NCI-H1048 (cell line): ENCODE measurements at places on chromosomes 16 and 17.

DNA sequence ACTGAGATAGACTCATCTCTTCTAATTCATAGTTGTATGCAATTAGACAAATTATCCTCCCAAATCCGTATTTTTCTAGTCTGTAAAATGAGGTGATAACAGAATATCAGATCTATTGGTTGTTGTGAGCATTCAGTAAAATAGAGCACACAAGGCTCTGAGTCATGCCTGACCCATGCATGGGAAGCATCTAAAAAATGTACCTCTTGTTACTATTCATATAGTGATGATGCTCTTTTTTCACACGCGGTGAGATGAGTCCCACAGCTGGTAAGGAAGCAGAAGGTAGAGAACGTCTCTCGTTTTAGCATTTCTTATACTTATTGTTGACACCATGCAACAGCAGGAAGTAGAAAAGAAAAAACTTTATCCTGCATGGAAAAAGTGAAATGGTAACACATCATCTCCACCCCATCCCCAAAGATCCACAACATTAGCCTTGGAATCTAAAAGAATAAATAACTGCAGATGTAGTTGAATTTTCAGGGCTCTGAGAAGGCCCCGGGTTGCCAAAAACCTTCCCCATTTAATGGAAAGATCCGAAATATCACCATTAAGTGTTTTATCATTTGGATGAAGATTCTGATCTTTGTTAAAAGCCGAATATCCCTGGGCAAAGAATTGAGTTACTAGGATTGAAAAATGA lies 215.6 kb downstream of the TMEM114 start:
- DNase-seq: no peak

DNA sequence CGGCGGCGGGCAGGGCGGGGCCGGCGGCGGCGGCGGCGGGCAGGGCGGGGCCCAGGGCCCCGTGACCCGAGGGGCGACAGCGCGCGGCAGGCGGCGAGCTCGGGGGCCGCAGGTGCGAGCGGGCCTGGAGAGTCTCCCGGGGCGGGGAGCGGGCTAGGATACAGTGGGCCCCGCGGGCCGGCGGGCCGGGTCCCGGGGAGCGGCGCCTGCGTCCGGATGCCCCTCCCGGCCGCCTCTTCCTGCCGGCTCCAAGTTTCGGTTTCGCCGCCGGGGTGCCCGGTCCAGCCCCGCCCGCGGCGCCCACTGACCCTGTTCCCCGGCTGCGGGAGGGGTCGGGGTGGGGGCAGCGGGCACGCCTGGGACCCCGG lies at the start of gene RNF213:
TSS of gene RNF213 (plus strand) at position 62 of the 368 bp plus-strand sequence. CDS start 2,830 bp downstream, outside the sequence.
- DNase-seq: no peak

- DNase-seq: no peak
Observed at GRCh38 chr16:8453359-8453758, 137.0 kb downstream of the TMEM114 start.

- DNase-seq: no peak
Observed at GRCh38 chr17:74466828-74467184, 372 bp downstream of the CD300A start.

DNA sequence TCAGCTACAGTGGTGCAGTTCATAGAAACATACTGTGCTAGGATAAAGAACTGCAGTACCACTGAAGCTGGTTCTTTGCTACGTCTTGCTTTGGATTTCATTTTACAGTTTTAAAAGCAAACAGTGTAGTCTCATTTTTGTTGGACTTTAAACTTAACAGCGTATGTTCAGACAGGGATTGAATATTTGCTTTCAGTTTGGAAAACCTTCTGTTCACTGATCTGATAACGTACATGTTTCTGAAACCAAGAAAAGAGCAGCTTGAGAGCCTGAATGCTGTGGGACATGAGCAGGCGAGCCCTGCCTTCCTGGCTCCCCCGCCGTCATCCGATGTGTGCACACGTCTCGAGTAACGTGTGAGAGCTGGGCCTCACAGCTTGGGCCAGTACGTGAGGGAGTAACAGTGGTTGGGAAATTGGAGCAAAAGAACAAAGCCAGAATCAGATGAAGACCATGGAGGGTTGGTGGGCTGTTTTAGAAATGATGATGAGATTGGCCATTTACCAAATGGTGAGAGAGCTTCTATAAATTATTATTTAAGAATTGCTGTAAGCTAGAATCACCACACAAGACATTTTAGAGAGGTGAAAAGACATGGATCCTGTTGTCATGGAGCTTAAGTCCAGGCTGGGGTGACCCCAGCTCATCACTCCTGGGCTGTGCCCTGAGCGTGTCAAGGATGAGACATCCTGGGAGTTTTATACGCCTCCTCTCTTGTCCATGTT lies 20.8 kb upstream of the CLEC18C start:
- no peak for DNase-seq

DNA sequence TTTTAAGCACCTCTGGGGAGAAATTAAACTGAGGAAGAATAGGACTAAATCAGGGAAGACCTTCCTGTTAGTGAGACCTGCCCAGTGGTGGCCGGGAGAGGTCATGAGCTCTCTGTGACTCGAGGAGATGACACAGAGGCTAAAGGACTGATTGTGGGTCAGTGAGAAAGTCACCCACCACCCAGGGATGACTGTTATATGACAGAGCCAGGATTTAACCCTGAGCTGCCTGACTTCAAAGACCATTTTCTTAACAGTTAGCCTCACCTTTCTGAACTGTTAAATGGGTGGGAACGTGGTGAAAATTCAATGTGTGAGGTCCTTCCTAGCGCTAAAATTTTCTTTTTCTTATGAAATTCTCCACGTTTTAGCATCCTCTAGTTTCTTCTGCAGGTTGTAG lies 72.5 kb downstream of the WSB1 start:
- no peak for DNase-seq

GRCh38 chr16:63602206-63602927 lies 1519.5 kb downstream of the CDH11 start:
- DNase-seq: no peak

DNA sequence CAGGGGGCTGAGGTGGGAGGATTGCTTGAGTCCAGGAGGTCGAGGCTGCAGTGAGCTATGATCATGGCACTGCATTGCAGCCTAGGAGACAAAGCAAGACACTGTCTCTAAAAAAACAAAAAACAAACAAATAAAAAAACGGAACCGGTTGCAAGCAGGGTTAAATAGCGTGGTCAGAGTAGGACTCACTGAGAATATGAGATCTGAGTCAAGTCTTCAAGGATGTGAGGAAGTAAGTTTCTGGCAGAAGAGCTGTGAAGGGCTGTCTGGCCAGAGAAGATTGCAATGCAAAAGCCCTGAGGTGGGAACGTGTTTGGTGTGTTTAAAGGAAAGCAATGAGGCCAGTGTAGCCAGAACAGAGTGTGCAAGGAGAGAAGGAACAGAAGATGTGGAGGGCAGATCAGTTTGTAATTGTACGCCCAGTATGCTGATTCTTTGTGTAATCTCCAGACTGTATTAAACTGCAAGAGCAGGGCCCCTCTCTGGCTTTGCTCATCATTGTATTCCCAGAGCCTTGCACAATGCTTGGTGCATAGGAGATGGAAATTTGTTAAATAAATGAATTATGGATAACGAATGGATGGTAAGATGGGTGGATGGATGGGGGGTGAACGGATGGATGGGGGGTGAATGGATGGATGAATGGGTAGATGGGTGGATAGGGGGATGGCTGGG lies 6.3 kb downstream of the G6PC1 start:
- DNase-seq: no peak

DNA sequence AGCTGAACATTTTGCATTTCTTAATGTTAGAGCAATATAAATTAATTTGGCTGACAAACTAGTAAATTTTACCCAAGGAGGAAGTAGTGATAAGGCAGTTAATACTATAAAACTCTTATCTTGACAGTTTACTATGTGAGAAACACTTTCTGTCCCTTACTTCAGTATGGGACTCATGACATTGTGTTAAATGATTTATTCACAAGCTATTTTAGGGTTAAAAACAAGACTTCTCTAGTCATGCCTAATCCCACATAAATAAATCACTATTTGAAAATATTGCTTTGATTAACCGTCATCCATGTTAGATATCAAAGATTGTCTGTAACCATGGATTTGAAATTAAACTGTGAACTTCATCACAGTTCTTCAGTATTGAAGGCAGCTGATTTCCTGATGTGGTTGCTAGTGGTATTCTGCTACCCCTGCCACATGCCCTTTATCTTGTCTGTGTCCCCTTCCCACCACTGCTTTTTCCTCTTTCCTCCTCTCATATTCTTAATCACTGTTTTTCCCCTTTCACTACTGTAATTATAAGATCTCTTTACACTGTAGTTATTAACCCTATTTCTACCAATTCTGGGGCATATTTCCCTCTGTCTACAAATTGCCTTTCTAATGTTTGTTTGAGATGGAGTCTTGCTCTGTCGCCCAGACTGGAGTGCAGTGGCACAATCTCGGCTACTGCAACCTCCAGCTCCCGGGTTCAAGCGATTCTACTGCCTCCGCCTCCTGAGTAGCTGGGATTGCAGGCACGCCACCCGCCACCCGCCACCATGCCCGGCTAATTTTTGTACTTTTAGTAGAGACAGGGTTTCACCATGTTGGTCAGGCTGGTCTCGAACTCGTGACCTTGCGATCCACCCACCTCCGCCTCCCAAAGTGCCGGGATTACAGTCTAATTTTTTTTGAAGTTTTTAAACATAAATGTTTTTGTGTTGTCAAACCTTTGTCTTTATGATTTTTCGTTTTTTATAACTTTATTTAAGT lies 95.6 kb downstream of the STXBP4 start:
- DNase-seq: no peak

- DNase-seq: no peak
Observed at GRCh38 chr17:34486761-34487160, 92.6 kb upstream of the TMEM132E start.

- no peak for DNase-seq
Observed at GRCh38 chr16:75377729-75378386, 55.4 kb downstream of the CFDP1 start.

DNA sequence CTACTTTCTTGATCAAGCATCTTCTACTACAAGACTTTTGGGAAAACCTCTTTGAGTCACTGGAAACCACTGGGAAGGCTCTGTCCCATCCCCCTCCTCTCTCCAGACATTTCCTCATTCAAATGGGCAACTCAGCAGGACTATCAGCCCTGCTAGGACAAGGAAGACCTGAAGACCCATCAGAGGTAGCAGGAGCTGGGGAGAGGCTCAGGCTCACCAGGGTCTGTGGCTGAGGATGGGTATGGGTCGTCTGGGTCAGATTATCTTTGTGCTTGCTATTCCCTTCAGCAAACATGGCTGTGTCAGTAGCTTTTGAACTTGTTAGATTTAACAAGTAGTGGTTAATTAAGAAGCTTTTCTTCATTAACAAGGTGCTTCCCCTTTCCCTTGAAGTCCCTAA lies 15.0 kb upstream of the NF1 start:
- no peak for DNase-seq

GRCh38 chr16:67393111-67393787 lies at the start of gene TPPP3:
TPPP3 (minus strand) TSS chr16:67393498; CDS start chr16:67391111, 2,387 bp downstream.
- peak; percentile 48 for DNase-seq

GRCh38 chr17:49571283-49571682 lies 4.4 kb upstream of the NXPH3 start:
- no peak for DNase-seq

DNA sequence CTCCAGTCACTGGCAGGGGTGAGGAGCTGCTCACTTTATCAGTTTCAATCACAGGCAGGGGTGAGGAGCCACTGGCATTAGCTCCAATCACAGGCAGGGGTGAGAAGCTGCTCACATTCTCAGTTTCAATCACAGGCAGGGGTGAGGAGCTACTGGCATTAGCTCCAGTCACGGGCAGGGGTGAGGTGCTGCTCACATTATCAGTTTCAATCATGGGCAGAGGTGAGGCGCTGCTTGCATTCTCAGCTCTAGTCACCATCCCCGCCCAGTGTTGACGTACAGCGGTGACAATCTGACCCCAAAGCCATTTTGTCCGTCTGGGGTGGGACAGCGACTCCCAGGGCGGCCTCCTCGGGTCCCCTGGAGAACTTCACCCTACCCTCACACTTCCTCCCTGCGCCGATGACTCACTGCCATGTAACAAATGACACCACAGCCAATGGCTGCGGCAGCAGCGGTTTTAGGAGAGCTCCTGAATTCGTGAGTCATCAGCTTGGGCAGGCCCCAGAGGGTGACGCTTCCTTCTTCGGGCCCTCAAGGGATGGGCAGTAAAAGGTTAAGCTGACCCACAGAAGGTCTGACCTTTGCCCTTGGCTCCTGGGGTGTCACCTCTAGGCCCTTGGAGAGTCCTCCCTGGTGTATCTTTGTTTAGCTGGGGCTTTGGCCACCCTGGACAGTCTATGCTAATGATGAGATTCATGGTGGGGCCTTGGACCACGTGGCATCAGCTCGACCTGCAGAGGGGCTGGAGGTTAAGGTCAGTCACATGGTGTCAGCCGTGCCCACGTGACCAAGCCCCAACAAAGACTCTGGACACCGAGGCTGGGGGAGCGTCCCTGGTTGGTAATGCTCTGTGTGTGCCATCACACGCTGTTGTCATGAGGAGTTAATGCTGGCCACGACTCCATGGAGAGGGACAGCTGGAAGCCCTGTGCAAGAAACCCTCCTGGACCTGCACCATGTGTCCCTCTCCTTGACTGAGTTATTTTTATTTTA lies 171.7 kb downstream of the C16orf95 start:
- no peak for DNase-seq

DNA sequence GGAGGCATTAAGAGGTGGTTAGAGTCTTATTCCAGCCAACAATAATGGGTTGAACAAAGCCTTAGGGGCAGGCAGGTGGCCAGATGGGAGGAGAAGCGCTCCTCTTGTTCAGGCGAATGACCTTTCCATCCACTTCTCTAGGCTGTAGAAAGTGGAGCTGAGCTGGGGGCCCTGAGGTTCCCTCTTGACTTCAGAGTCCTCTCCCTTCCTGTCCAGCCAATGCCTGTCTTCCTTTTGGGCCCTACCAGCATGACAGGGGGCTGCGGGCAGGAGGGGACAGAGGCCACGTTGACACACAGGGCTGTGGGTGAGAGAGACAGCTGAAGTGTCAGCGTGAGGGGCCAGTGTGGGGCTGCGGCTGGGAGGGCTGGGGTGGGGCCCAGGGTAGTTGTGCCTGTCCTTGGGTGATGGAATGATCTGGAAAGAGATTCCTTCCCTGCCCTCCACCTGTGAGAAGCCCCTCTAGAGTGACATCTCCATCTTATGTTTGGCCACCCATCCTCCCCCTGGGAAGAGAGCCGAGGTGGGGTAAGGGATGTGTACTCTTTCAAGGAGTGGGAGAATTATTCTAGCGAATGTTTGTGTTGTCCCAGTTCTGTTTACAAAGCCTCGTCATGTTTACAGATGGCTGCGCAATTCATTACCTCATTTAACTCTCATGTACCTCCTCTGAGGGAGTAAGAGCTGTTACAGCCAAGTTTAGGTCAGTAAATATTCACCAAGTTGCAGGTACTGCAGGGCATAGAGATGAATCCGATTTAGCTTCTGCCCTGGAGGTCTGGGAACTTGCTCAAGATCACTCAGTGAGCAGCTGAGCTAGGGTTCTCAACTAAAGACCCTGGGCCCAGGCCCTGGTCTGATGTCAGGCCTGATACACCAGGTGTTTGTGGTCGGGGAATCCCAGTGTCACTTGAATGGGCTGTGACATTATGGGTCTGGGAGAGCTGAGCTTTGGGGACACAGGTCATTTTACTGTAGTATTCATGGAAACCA lies 3.3 kb downstream of the ERBB2 start:
- no peak for DNase-seq
